ENCODE measurements at places on chromosomes 1 and 21.

DNA sequence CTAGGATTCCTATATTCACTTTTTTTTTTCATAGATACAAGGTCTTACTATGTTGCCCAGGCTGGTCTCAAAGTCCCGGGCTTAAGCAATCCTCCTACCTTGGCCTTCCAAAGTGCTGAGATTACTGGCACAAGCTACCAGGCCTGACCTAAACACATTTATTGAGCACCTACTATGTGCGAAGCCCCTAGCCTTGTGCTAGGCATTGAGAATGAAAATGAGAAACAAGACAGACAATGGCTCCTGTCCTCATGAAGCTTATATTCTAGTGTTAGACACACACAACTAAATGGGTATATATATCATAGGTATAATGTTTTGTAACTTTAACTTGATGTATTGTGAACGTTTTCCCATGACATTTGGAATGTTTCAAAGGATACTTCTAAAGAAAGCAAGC, 11.5 kb downstream of the TMEM50A start:
- no peak for DNase-seq

DNA sequence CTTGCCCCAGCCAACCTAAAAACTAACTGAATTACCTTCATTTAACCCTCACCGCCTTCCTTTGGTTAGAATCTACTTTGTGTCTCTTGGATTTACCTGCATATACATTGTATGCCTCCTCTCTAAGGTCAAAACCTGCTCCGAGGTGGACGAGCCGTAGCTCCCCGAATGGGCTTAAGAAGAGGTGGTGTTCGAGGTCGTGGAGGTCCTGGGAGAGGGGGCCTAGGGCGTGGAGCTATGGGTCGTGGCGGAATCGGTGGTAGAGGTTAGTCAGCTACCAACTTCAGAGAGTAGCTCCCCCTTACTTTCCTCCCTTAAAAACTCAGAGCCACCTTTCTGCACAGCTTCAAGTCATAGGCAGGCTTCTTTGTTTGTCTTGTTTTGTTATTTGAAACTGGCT, 9.2 kb downstream of the CHTOP start:
- DNase-seq, result no peak

DNA sequence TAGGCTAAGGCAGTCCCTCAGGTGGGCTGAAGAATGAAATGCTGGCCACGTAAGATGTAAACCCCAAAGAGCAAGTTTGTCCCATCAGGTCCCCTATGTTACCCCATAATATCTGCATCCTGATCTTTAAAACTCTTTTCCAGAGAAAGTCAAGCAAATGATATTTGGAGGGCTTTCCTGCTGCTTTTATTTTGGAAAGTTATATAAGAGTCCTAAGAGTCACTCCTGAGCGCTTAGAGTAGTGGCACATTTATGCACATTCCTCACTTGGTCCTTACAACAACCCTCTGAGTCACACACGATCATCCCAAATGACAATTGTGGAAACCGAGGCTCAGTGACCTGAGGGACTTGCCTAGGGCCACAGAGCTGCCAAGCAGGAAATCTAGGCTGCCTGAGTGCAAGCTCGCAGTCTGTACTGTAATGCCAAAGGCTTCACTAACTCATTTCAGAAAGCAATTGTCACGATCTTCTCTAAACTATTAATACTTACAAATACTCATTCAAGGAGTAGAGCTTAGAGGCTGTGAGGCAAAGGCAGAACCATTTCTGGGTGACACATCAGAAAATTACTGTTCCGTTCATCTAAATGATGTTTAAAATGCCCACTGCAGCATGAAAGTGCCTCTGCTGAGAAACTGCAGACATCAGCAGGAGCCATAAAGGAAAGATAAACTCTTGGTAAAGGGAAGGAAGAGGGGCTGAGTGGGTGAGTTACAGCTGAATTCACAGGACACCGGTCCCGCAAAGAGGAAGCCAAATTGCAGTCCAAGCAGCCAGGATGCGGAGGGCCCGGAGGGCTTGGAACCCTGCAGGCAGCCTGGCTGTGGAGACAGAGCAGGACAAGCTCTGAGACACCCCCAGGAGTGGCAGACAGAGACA, 30.8 kb downstream of the CAPZB start:
- DNase-seq, result peak; percentile 54

DNA sequence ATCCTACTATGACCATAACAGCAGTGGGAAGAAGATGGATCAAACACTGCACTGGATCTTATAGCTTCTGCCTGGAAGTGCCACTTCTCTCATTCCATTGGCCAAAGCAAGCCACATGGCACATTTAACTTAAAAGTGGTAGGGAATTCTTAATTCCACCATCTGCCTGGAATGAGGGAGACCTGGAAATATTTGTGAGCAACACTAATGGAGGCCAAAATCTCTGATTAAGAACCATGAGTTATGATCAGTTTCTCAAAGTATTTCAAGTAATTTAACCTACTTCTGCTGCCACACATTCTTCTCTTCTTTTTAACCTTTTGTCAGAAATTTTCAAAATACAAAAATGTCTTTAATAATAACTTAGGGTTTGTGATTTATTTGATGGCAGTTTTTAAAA, 154.0 kb upstream of the C1orf87 start:
- DNase-seq, result no peak

- peak; percentile 92 for DNase-seq
Measured at GRCh38 chr1:205287767-205288559, 33.6 kb downstream of the NUAK2 start.

GRCh38 chr1:44208226-44208625, 5.0 kb upstream of the DMAP1 start:
- DNase-seq, result no peak

DNA sequence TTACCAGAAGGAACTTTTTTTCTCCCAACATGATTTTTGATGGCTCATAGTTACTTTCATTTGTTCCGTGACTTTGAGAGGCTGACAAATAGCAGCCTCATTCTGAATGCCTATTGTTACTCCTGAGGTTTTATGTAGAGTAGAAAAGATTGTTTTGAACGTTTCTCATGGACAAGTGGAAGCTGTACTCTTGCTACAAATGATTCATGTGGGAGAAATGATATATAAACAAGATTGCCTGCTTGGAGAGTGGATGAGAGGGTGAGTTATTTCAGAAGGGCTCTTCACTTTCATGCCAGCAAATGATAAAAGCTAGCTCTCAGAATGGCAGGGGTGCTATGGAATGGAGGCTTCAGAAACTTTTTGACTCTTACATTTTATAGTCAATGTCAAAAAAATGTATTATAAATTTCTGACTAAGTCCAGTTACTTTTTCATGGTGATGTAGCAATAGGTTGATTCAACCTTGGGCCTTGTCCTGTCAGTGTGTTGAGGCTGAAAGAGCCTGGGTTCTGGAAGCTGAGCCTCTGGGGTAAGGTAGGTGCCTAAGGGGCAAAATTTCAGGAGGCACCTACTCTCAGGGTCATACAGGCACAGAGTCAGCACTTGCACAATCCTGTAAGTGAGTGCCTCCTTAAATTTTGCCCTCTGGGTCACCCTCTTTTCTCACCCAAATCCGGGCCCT, 19.4 kb downstream of the JUN start:
- no peak for DNase-seq

- DNase-seq, result no peak
Measured at GRCh38 chr1:79259390-79260336, 253.1 kb upstream of the ADGRL4 start.

DNA sequence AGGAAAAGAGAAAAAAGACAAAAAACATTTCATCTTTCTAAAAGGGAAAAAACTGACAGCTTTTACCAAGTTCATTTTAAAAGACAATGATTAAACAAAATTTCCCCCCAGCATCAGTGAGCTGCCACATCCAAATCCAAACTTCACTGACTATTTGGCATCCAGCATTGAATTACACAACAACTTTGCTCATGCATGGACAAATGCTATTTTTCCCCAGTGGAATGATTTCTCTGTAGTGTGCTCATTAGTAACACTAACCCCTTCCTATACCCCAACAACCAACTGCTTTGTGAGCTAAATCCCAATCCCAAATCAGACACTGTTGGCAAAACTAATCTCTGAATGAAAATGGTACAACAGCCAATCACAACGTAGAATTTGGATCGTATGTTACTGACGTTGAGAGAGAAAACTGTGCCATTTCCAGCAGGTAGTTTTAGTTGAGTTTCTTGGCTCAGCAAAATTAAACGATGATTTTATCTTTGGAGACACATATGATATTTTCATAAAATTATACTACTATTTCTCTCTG, 37.9 kb downstream of the PIK3R3 start:
- no peak for DNase-seq

GRCh38 chr1:109213345-109213823, 334 bp upstream of the SARS1 start:
- DNase-seq, result no peak

- DNase-seq, result no peak
Measured at GRCh38 chr21:40463176-40463575, 383.8 kb downstream of the DSCAM start.

- DNase-seq, result no peak
Measured at GRCh38 chr1:39153684-39154083, 50.8 kb upstream of the MACF1 start.

DNA sequence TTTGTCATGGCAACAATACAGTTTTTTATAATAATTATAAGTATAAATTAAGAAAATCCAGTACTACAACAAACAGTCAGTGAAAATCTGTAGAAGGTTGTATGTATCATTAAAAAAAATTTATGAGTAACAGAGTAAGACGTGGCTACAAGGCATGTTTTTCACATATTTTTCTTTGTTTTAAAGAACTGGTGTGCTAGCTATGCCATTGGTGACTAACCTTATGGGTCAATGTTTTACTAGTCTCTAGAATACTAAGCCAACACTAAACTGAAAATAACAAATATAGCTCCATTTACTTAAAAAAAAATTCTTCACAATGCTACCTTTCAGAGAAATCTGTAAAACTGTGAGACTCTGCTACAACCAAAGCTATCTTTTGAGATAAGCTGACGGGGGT, 261.5 kb downstream of the ADGRL2 start:
- DNase-seq, result no peak

DNA sequence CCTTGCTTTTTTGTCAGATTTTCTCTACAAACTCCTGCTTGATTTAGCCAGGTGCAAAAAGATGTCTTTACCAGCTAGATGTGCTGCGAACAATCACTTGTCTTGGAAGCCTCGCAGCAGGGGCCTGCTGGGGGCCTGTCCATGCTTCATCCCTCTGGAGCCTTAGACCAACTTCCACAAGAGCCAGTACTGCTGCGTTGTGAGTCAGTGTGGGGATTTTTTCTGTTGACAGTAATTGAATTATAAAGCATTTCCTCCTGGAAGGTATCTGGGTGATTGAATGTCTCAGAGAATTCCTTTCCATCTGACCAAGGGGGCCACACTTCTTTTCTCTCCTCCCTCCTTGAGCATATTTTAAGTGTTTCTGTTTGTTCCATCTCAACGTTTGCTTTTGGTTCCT, 40.4 kb upstream of the LDLRAP1 start:
- no peak for DNase-seq

DNA sequence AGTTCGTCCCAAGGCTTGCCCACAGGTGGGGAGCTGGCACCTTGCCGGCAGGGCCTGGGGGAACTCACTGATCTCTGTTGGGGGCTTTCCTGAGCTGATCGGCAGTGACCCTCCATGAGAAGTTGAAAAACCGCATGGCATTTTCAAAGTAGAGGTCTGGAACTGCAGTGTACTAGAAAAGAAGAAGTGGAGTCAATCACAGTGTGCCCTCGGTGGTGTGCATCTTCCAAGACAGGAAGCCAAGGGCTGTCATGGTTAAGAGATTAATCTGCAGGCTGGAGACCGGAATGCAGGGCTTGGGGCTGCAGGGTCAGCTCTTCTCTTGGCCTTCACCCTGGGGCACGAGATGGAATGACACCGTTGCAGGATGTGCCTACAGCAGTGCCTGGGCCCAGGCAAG, 56.8 kb downstream of the ECE1 start:
- no peak for DNase-seq

- DNase-seq, result no peak
Measured at GRCh38 chr1:193179094-193179493, 7.3 kb downstream of the B3GALT2 start.

GRCh38 chr1:72568113-72568512, 285.8 kb upstream of the NEGR1 start:
- no peak for DNase-seq

DNA sequence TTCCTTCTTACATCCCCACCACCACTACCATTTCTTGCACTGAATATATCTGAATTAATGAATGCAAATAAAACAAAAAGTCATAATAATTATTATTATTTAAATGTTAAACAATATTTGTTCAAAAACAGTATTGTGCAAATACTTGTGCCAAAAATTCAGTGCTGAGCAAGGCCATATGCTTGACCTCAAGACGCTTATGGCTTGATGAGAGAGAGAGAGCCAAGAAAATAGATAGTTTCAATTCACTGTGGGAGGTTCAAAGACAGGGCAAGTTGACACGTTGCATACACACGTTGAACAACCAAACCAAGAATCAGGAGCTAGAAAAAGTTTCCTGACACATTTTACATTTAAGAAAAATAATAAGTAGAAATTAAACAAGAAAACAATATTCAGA, 1421.7 kb downstream of the KCNT2 start:
- DNase-seq, result no peak

- no peak for DNase-seq
Measured at GRCh38 chr1:220810963-220811362, 24.2 kb downstream of the MTARC1 start.

GRCh38 chr1:183002267-183002666, 21.0 kb upstream of the LAMC1 start:
- DNase-seq, result no peak

GRCh38 chr1:247409869-247410544, 6.0 kb upstream of the NLRP3 start:
- no peak for DNase-seq

DNA sequence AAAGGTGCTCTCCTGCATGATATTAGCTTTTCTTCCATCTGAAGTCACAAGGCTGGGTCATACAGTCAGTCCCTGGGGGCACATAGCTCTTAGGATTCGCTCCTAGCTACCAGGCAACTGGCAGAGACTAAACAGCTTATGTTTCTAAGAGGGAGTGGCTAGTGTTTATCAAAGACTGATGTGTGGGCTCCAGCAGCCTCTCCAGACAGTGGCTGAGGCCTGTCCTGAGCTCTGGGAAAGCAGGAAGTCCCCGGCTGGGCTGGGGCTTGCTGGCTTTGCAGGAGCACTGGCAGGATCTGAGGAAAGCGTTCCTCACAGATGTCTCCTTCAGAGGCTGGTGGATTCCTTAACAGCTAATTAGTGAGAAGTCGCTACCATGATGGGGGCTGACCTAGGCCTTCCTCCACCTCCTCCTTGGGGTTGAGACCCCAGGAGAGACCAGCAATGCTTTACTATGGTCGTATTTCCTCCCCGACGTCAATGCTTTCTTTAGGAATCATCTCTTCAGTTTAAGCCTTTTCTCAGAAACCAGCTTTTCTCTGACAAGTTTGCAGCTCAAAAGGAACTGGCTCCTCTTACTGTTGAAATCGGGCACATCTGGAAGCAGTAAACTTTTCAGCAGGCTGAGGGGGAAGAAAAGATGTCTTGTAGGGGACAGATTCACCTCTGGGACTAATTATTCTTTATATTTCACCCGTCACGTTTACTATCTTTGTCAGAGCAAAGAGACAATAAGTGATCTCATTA, 33.5 kb upstream of the HHAT start:
- DNase-seq, result no peak

GRCh38 chr1:241639623-241640148, 483 bp downstream of the CHML start:
- DNase-seq, result no peak

Measured in HL-60 (cell line).